ENCODE measurements at places on chromosomes 16 and 17.

- DNase-seq, result peak; percentile 17
These were observed at the start of gene MOSMO for GRCh38 chr16:22007509-22008214. MOSMO (plus strand) TSS chr16:22008111; CDS start chr16:22008302, 191 bp downstream.

DNA sequence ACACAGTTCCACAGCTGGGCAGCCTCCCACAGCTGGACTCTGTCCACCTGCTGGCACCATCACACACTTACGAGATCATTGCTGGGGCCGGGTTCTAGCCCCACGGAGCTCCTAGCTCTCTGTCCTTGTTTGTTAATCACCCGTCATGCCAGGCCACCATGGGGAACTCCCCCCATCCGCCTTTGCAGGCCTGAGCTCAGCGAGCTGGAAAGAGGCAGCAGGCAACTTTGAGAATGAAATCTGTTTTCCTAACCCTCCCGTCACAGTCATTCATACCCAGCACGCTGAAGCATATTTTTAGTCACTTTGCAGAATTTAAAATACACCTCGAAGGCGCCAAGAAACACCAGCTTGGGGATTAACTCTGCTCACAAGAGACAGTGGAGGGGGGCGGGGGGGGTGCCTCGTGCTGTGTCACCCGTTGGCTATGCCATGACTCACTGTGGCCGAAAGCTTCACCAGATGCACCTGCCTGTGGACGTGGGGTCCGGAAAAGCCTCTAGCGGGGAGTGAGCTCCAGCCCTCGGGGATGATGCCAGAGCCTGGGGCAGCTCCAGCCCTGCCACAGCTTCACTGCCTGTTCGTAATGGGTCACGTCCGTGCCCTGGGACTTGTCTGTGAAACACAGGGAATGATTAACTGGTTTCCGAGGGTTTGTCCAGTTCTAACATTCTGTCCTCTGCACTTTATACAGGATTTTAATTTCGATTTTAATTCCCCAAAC, 1.4 kb upstream of the SPNS2 start:
- no peak for DNase-seq

DNA sequence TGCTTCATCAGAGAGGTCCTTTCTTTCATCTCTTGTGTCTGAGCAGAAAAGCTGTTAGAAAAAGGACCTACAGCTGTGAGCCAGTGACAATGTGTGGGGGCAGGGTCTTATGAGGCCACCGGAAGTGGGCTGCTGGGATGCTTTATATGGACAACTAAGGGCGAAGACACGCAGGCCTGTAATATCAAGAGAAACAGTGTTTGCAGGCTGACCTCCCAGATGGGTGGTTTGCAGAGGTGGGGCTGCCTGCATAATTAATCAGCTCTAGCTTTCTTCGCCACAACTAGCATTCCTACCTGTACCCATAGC, 30.4 kb upstream of the SALL1 start:
- no peak for DNase-seq

GRCh38 chr16:19400711-19401110, 17.0 kb upstream of the TMC5 start:
- DNase-seq, result no peak

- DNase-seq, result no peak
These were observed 109.3 kb downstream of the IRX5 start for GRCh38 chr16:55039931-55040330.
